ENCODE measurements at places on chromosomes 5 and 9.

GRCh38 chr9:123074628-123075027 is 41.2 kb downstream of the GPR21 start:
- DNase-seq = no peak

- no peak for DNase-seq
Measured at GRCh38 chr5:180084638-180085561, 13.3 kb upstream of the RNF130 start.

DNA sequence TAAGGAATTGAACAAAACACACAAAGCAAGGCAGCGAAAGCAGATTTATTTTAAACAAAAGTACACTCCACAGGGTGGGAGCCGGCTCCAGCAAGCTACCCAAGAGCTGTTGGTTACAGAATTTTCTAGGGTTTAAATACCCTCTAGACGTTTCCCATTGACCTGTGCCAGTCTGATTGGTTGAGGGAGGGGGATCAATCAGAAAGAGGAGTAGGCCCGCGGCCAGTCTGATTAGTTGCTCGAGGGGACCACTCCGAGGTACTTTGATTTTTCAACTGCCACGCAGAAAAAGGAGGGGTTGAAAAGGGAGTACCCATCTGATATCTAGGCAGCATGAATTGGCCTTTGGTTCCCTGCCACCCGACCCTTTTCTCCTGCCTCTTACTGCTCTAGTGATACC is 998 bp downstream of the SRP19 start:
- no peak for DNase-seq

DNA sequence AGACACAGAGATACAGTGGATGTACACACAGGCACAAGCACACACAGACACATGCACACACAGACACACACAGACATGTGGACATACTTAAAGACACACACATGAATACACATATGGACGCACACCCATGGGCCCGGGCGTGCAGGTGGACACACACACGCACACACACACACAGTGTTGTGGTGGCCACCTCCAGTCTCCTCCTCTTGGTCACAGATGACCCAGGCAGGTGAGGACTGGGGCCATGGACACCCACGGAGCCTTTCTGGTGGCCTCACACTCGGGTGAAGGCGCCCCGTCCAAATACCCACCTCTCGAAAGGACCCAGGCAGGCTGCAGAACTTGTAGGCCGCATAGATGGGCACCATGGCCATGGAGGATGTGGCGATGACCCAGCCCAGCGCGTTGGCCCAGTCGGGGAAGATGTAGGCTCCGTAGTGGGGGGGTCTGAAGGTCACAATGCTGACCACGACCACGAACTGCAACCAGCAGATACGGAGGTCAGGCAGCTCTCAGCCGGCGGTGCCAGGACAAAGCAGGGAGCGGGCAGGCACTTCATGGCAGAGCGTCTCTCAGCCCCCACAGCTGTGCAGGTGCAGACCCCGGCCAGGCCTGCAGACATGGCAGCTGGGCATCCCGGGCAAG is 42.5 kb downstream of the SLC6A3 start:
- no peak for DNase-seq

DNA sequence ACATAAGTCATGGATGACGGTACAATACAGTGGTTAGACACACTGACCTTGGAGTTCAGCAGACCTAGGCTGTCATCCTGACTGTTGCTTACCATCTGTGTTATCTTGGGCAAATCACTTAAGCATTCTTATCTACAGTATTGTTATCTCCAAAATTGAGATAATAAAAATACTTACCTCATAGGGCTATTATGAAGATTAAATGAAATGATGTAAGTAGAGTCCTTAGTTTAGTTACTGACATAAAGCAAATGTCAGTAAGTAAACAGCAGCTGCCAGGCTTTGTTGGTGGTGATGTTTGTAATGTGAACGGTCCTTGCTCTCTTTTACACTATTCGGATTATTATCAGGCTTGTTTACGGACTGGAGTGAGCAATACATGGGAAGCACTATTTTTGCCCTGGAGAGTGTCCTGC is 107.3 kb upstream of the DPYSL3 start:
- DNase-seq = no peak

- peak; percentile 86 for DNase-seq
Measured at GRCh38 chr5:42583322-42583721, 160.1 kb downstream of the GHR start.
